ENCODE measurements at places on chromosomes 16 and 17. TPM values are rescaled to one million over a fixed set of nuclear protein-coding genes. Genes with fewer than 3 reads are reported as not detected.

DNA sequence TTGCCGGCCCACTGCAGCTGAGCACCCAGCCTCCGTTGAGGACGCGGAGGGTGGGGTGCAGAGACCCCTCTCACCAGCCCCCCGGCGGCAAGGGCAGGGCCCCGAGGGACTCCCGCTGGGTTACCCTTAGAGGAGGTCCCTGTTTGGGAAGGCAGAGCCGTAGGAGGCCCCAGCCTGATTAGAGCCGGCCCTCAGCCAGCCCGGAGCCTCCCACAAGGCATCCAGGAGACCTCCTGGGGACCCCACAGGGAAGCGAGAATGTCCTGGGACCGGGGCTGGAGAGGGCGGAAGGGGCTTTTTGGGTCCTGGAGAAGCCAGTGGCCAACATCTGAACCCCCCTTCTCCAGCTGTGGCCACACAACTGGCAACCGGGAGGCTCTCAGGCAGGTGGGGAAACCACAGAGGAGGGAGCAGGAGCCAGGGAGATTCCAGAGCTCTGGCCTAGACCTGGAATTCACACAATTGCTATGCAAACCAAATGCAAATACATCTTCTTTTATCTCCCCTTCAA is 21.7 kb upstream of the SP6 start:
- no peak for DNase-seq
- peaks cover 13% of the 10 kb centered on the region for H3K27me3 ChIP-seq
- no peaks in the 10 kb centered on the region for H3K36me3 ChIP-seq
- H3K27ac ChIP-seq = no peak overlapping the region

DNA sequence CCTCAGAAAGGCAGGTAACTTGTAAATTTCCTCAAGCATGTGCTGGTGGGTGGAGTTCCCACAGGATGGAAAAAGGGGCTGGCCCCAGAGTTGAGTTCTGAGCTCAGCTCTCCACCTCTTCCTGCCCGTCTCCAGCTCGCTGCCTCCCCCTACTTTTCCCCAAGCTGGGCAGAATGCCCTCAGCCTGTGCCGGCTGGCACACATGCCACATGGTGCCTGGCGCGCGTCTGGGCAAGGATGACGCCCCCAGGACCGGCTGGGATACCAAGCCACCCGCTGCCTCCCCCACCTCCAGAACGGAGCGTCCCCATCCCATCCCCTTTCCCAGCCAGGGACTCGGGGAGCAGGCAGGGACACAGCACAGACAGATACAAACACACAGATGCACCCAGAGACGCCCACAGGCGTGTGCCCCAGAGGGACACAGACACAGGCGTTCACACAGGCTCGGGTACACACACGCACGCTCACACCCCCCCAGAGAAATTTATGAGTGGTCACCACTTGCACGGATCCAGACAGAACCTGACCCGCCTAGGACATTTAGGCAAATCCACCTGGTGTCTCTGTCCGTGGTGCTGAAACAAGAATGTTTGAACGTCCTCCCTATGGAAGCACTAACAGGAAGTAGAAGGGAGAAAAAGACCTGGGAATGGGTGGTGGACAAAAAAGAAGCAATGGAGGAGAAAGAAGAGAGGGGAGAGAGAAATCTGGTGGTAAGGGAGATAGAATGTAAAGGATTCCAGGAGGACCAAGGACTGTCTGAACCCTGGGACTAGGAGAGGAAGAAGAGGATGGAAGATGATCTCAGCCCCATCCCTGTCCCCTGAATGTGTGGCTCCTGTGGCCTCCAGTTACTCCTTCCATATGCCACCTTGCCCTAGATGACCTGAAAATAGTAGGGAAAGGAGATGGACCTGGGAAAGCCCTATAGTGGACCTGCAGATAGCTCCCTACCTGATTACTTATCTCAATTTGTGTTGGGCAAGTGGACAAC is 15.5 kb downstream of the NEUROD2 start:
- peak; percentile 59 for DNase-seq
- no peaks in the 10 kb centered on the region for H3K27me3 ChIP-seq
- no peaks in the 10 kb centered on the region for H3K4me1 ChIP-seq

DNA sequence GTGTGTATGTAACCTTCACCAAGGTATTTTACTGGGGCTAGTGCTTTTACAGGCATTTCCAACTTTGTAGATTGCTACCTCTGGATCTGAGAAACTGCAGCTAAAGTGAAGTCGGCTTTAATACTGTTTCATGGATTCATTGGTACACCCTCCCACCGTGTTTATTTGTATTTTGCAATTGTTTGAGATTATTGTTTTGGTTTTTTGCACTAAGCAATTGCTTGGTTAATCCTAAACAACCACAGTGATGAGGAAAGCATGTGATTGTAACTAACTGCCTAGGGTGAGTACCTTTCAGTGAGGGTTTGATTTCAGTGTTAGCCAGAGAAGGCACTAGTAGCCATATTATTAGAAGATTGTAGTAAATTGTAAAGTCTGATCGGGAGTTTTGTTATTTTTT is 3.3 kb downstream of the LUC7L3 start:
- no peaks in the 10 kb centered on the region for H3K27me3 ChIP-seq
- DNase-seq = no peak
- no peaks in the 10 kb centered on the region for H3K36me3 ChIP-seq
- H3K4me3 ChIP-seq = no peak overlapping the region

DNA sequence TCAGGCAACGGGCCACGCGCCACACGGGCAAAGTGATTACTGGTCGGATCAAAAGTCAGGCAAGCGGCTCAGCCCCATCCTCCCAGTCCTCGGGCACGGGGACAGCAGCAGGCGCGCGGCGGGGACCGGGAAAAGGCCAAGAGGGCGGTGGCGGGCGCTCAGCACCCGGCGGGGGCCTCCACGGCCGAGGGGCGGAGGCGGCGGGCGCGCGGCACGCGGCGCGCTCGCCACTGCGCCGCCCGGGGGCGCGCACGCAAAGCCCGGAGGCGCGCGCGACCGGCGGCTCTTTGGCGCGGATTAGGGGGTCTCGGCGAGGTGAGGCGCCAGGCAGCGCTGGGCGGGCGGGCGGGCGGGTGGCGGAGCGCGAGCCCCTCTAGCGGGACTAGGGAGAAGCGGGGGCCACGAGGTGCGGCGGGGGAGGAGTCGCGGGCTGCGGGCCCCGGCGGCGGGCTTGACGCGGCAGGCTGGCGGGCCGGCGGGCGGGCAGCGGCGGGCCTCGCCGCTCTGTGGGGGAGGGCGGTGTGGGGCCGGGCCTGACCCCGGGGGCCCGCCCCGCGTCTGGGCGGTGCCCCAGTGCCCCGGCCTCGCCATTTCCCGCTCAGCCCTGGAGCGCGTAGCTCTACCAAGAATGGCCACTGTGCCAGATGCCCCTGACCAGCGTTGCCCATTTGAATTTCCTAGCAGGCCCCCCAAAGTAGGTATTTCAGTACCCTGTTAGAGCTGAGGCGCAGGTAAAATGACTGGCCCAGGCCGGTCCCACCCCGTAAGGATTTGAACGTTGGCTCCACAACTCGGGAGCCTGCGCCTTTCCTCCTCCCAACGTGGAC is at the start of the genes ACACA and TADA2A:
TSS of gene ACACA (minus strand) at position 202 of the 827 bp plus-strand sequence. CDS start 537 bp downstream, outside the sequence.
TSS of gene TADA2A (plus strand) at position 252 of the 827 bp plus-strand sequence. CDS start 4,480 bp downstream, outside the sequence.
- H3K27ac ChIP-seq = peak within 1 kb of the TSS; percentile 76
- H3K4me3 ChIP-seq = peak within 1 kb of the TSS; percentile 30
- peaks cover 23% of the 10 kb centered on the region for H3K4me1 ChIP-seq

Gene TMEM100
- total RNA-seq = 2.9 TPM

Gene CDRT15
- total RNA-seq = not detected

DNA sequence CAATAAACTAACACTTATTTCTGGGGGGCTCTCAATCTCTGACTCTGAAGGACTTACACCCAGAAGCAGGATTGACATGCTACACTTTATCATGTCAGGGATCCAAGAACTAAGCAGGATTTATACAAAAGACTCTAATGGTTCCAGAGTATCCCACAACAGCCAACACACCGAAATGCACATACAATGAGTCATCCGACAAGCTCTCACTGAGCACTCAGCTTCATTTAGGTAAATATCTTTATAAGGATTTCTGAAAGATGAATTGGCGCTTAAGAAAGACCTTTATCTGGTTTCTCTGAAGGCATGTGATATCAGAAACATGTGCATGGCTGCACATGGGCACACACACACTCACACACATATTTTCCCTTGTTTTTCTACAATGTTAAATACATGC is 77.2 kb downstream of the TOX3 start:
- no peaks in the 10 kb centered on the region for H3K27me3 ChIP-seq
- no peak for DNase-seq
- H3K27ac ChIP-seq = no peak overlapping the region
- H3K36me3 ChIP-seq = no peaks in the 10 kb centered on the region
- H3K4me1 ChIP-seq = peaks cover 6% of the 10 kb centered on the region

GRCh38 chr17:17890773-17891759 is 54.3 kb upstream of the SREBF1 start:
- no peak overlapping the region for H3K4me3 ChIP-seq
- no peaks in the 10 kb centered on the region for H3K4me1 ChIP-seq
- peaks cover 2% of the 10 kb centered on the region for H3K36me3 ChIP-seq
- no peak overlapping the region for H3K27ac ChIP-seq
- H3K27me3 ChIP-seq = no peaks in the 10 kb centered on the region

Data from body of pancreas (tissue), 4 donors.